ENCODE measurements at places on chromosomes 7 and 10.

GRCh38 chr7:112006071-112006470, 200.1 kb downstream of the DOCK4 start:
- no peak for DNase-seq

DNA sequence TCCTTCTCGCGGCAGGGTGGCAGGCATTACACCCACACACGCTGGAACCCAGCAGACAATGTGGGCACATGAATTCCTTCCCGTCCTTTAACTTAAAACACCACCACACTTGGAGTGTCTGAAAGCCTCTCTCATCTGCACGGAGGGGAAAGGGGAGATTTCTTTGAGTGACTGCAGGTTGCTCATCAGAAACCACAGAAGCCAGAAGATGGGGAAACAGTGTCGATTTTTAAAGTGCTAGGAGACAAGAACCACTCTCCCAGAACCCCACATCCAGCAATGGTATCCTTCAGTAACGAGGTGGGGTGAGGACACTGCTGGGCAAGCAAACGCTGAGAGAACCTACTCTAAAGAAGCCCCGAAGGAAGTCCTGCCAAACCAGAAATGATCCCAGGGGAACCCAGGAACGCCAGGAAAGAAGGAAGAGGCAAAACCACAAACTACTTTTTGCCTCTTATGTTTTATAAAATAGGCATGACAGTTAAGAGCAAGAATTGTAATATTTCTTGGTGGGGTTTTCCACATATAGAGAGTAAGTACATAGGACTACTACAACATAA, 254.3 kb downstream of the ELFN1 start:
- DNase-seq = no peak

GRCh38 chr7:54541669-54542625, at the start of gene VSTM2A:
VSTM2A (plus strand) TSS chr7:54542375; CDS start chr7:54542731, 356 bp downstream.
- no peak for DNase-seq

- DNase-seq = no peak
These were observed 40.4 kb downstream of the CALML3 start for GRCh38 chr10:5565205-5565545.

DNA sequence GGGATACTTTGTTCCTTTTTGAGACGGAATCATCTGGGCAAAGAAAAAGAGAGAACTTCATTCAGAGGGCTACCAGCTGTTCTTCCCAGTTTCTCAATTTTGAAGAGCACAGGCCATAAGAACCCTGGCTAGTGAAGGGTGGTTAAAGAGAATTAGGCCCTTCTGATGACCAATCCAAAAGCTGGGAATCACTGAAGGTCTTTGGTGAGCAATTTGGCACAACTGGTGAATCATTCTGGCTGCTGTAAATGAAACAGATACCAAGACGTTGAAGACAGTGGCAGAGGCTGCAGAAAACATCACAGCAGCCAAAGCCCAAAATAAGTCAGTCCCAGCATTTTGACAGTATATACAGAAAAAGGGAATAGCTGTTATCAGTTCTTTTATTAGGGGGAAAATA, 5.1 kb downstream of the RAPGEF5 start:
- DNase-seq = no peak

GRCh38 chr7:68043546-68043945, 1046.9 kb downstream of the TYW1 start:
- no peak for DNase-seq

DNA sequence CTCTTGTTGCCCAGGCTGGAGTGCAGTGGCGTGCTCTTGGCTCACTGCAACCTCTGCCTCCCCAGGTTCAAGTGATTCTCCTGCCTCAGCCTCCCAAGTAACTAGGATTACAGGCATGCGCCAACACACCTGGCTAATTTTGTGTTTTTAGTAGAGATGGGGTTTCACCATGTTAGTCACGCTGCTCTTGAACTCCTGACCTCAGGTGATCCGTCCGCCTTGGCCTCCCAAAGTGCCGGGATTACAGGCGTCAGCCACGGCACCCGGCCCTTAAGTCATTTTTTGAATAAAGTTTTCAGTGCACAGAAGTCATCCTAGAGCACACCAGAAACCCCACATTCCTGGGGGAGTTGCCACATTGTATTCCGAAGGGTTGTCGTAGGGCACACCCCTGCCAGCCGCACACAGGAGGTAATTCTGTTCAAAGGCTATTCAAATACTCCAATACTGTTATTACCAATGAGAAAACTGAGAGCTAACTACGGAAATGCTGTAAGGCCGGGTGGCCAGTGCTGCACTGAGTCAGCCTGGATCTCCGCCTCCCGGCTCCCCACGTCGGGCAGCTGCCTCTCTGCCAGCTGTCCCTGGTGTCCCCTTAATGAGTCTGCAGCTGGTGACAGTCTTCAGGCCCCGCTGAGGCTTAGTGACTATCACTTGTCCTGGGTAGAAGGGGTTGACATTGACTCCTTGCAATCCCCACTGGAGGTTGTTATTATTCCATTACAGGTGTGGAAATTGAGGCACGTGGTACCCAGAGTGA, 8.6 kb upstream of the RFC2 start:
- no peak for DNase-seq

DNA sequence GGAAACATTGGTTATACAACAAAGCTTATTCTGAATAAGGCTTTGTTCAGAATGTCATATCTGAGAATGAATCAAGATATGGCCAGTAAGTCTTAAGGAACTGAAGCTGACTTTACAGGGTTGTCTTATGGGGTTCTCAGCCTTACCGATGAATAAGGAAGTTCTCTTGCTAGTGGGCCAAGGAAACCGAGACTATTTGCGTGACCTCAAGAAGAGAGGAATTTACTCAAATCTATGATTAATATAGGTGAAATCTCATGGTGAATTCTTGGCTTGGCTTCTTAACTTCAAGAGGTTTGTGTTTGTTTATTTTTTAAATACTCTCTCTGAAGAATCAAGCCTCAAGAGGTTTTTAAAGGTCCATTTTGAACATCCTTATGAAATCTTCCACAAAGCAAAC, 4.7 kb upstream of the MRLN start:
- no peak for DNase-seq

GRCh38 chr7:50793947-50794570, 11.4 kb upstream of the GRB10 start:
- no peak for DNase-seq

GRCh38 chr10:132135053-132135872, 51.5 kb upstream of the DPYSL4 start:
- DNase-seq = no peak

DNA sequence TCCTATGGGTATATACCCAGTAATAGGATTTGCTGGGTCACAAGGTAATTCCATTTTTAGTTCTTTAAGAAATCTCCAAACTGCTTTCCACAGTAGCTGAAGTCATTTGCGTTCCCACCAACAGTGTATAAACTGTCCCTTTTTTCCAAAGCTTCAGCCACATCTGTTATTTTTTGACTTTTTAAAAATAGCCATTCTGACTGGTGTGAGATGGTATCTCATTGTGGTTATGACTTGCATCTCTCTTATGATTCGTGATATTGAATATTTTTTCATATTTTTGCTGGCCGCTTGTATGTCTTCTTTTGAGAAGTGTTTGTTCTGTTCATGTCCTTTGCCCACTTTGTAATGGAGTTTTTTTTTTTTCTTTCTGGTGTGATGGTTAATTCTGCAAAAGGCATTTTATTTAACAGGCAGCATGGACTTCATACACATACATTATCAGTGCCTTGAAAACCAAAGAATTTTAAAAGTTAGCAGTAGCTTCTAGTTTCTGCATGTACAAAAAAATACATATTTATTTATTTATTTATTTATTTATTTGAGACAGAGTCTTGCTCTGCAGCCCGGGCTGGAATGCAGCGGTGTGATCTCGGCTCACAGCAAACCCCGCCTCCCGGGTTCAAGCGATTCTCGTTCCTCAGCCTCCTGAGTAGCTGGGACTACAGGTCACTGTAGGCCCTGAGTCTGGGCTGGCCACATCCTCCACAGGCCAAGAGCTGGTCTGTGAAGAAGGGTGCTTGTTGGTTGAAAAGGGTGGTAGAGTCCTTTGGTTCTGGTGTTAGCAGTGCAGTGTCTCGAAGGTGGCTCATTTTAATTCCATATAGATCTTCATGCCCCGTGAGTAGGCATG, 32.3 kb downstream of the AGR3 start:
- DNase-seq = no peak

DNA sequence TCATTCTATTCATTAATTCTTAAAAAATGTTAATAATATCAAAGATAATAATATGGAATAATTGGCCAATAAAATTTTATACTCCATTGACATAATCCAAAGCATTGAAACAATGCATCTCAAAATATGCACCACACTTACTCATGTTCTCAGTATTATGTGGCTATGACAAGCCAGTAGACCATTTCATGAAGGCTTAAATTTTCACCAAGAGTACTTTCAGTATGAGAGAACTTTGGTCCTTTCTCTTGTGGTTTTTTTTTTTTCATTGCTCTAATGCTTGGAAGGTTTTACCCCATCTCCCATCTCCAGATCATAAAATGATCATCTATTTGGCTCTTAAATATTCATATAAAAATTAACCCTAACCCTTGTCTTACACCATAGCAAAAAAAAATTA, 45.5 kb upstream of the TMEM140 start:
- no peak for DNase-seq

DNA sequence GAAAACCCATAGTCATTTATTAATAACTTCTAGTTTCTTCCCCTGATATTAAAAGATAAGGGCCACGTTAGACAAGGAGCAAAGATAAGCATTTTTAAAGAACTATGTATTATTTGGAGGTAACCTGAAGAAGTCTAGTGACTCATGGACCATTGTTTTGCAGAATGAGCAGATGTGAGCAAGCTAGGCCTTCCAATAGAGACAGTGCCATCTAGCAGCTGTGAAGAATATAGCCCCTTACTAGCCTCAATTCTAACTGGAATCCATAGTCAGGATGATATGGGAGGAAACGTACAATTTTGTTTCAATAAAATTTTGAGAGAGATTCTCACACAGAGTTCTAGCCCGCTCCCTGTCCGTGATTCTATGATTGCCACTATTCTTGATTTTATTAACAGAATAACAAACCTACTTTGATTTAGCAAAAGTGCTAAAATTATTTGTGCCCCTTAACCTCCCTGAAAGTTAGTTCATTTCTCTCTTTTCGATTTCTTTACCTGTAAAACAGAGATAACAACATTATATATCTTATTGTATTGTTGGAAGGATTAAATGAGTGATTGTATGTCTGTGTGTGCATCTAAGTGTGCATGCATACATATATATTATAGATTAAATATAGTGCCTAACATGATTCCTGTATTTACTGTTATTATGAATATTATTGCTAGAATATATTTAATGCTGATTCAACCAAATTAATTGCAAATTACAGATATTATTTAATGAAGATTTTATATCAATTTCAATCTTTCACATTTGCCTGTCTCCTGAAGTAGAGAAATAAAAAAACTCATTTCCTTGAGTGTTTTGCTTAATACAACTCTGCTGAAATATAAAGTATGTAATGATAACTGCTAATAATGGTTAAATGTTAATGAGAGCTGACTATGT, 22.7 kb downstream of the FAM237B start:
- DNase-seq = peak; percentile 3

All from brain pericyte (primary cell).